ENCODE measurements at places on chromosomes 1 and 21.

DNA sequence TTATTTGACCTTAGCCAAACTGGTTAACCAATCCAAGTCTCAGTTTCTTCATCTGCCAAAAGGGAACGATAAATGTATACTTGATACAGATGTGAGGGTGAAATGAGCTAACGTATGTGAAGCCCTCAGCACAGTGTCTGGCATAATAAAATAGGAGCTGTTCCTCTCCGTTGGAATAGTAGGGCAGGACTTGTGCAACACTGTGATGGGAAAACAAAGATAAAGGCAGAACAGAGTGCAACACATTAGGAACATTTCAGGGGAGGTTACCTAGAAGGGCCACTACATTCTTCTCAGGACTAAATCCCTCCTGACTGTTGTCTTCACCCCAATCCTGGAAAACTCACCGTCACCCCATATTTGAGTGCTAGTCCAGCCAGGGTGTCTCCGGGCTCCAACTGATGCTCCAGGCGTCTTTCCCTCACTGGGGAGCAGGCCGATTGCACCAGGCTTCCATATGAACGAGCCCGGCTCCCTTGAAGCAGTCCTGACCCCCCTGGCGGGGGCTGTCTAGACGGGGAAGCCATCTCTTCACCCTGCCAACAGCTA, 896 bp downstream of the LYSMD1 start:
- no peak for DNase-seq

GRCh38 chr21:40706176-40706575, 140.8 kb downstream of the DSCAM start:
- no peak for DNase-seq

DNA sequence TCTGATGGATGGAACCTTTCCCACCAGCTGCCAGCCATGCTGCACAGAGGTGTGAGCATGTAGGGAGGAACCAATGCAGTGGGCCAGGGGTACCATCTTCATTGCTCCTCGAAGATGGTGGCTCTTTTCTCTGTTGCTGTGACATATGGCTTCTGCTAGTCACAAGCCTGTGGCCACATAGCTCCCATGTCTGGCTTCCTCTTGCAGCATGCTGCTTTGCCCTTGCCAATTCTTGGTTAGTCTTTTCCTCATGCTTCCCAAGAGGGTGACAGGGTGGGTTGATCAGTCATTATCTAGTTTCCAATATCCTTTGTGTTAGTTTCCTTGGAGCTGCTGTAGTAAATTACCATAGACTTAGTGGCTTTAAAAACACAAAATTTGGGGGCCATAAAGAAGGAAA, 123.4 kb downstream of the ETS2 start:
- no peak for DNase-seq

GRCh38 chr1:42692461-42692860, 10.2 kb downstream of the YBX1 start:
- DNase-seq, result no peak

- no peak for DNase-seq
Observed at GRCh38 chr1:16338961-16339360, 13.3 kb downstream of the FBXO42 start.

GRCh38 chr21:45821998-45822397, 159.6 kb upstream of the COL6A1 start:
- no peak for DNase-seq

DNA sequence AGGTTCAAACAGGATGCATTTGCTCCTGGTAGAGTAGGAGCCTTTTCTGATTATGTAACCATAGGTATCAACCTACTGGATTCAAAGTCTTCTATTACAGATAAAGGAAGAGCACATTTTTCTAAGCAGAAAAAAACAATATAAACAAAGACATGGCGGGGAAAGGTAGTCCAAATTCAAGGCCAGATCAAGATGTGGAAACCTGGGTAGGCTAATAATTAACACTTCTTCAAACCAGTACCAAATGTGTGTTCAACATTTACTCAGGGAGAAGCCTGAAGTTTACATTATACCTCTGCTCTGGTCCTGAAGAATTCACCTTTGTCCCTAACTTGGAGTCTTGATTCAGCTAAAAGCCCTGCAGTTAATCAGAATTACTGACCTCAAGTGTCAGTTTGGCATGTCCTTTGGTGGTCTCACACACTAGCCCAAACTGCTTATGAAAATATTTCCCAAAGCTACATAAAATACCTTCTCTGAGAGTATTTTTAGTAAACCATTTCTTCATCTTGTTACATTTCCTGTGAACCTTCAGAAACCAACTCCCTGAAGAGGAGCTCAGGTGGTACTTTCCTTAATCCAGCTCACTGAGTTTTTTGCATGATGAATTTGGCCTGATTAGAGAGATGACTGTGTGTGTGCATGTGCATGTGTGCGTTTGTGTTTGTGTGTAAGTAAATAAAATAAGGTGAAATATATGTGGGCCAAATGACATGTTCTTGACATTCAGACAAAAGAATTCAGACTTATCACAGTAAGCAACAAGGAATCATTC, 70.2 kb downstream of the TOR3A start:
- no peak for DNase-seq

DNA sequence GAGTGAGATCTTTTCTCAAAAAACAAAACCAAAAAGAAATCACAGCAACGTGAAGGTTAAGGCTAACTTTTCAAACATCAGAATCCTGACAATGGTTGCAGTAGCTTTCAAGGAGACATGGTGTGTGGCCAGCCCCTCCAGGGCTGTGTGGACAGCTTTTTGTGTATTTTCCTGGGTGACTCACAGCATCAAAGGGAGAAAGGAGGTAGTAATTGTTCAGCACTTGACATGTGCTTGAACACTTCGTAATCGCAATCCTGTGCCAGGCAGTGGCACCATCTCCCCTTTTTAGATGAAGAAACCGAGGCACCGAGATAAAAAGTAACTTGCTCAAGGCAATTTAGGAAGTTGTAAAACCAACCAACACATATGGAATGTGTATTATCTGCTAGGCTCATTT, 10.3 kb downstream of the NBL1 start:
- no peak for DNase-seq

GRCh38 chr1:117834416-117834815, 95.0 kb downstream of the GDAP2 start:
- DNase-seq, result no peak

DNA sequence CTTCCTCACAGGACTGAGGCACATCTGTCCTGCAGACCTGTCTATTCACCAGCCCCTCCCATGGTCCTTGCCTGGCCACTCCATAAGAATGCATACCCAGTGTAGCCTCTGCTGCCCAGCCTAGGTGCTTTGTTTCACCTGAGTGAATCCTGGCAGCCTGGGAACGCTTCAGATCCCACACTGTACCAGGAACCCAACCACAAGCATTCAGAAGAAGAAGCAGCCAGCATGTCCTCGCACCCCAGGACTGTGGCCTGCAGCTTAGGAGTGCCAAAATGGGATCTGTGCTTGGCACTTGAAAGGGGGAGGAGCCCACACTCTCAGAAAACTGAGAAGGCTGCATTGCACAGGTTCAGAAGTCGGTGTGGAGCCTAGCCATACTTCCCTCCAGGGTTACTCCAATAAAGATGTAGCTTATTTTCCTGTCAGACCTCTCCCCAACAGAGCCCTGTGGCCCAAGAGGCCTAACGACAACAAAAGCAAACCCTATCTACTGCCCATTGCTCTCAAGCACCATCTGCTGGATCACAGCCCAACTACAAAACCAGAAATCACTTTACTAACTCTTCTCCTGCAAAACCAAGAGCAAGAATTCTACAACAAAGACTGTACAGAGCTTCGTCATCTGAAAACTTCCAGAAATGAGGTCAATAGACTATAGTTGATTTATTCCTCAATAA, 923.1 kb upstream of the NEGR1 start:
- no peak for DNase-seq

GRCh38 chr1:214012418-214012817, 24.6 kb downstream of the PROX1 start:
- DNase-seq, result no peak

DNA sequence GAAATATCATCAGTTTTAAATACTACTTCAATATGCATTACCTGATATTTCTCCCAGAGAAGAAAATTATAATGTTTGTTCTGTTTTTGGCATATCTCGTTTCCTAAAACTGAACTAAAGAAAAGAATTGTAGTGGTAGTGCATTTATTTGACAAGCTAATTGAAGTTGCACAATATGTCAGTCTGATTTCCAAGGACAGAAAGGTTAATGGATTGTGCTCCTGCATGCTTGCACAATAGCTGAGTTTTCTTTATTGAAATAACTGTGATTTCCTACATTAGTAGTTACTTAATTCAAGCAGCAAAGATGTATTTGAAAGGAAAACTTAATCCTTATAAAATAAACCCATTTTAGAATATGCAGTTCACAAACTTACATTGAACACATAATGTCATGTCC, 2047.7 kb downstream of the NCAM2 start:
- no peak for DNase-seq

GRCh38 chr21:44829507-44830092, 11.7 kb upstream of the SUMO3 start:
- DNase-seq, result no peak

DNA sequence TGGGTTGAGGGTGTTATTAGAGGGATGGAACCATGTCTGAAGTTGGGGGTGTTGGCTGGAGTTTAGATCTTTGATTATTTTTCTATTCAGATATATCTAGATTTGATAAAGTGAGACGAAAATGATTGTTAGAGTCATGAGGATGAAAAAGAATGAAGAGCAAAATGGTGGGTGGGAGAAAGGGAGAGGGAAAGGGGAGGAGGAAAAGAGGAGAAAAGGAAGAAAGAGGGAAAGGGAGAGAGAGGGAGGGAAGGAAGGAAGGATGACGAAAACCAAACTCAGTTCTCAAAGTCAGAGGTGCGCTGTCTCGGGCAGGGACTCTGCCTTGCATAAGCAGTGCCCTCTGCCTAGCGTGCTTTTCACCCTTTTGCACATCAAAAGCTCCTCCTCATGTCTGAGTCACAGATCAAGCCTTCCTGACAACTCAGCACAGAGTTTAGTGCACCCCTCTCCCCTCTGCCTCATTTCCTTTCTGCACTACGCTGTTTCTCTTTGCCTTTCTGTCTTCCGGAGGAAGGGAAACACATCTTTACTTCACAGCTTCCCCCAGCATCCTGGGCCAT, 225.8 kb upstream of the PROX1 start:
- DNase-seq, result no peak

DNA sequence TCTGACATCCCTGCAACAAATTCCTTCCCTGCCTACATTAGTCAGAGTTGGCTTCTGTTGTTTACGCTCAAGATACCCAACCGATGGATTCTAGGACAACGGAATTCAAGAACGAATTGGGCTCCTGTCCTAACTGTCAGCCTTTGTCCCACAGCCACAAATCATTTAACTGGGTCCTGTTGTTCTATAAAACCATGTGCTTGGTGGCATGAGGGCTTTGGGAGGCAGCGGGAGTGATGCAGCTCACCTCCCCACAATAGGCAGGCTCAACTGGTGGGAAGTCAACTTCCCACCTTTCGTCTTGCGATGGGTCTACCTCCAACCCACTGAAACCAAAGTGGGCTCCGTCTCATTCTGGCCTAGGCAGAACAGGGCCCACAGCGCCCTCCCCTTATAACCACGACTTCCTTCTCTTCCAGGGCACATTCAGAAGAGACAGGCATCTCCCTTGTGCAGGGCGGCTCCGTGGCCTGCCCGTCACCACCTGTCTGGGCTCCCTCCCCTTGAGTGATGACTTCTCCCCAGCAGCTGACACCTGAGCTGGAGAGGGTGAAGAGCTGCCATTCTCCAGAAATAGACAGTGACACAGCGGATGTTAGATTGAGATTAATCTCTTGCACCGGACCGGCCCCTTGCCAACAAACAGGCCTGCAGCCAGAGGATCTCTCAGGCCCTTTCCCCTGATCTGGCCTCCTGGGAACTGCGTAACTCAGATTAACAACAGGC, 26.5 kb downstream of the LRRC38 start:
- no peak for DNase-seq

- no peak for DNase-seq
Observed at GRCh38 chr1:108016451-108016920, 51.5 kb upstream of the VAV3 start.
